ENCODE measurements at places on chromosomes 1 and 21.
A peak's percentile ranks its signal among the peaks of the same experiment; 100 is the strongest.

- no peak for DNase-seq
These were observed 11.7 kb downstream of the QSOX1 start for GRCh38 chr1:180166436-180166800.

GRCh38 chr1:205493241-205494085 lies 11.0 kb upstream of the CDK18 start:
- DNase-seq = peak; percentile 82

GRCh38 chr1:185073725-185074124 lies 28.4 kb downstream of the RNF2 start:
- DNase-seq = peak; percentile 58

- peak; percentile 5 for DNase-seq
These were observed 339.4 kb downstream of the BRINP3 start for GRCh38 chr1:190138266-190138665.

DNA sequence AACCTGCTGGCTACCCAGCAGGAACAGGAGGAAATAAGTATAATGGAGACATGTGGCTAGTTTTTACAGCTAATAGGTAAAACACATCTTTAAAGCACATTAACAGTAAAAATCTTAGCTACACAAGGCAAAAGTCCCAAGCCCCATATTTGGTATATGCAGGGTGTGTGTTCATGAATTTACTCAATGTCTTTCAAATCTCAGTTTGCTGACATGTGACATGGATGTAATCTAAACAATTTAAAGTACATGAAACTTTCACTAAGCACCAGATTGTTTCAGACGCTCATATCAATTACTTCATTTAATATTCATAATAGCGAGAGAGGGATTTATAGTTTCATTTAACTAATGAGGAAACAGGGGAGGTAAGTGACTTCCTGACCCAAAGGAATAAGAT lies 3.9 kb downstream of the TACSTD2 start:
- no peak for DNase-seq

DNA sequence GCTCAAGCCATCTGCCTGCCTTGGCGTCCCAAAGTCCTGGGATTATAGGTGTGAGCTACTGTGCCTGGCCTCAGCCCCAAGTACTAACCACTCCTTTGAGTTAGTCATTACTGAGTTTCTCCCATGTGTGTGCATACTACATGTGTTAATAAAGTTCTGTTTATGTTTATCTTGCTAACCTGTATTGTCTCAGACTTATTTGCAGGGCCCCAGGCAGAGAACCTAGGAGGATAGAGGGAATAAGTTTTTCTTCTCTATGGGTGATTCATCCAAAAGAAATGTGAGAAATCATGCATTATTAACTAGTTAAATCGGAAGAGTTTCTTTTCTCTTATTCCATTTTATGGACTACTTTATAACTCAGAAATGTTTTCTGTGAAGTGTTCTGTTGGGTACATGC lies 203.9 kb upstream of the CACYBP start:
- no peak for DNase-seq

GRCh38 chr1:93695411-93696005 lies 13.9 kb upstream of the BCAR3 start:
- no peak for DNase-seq

GRCh38 chr1:163275222-163275621 lies 46.5 kb upstream of the NUF2 start:
- no peak for DNase-seq

DNA sequence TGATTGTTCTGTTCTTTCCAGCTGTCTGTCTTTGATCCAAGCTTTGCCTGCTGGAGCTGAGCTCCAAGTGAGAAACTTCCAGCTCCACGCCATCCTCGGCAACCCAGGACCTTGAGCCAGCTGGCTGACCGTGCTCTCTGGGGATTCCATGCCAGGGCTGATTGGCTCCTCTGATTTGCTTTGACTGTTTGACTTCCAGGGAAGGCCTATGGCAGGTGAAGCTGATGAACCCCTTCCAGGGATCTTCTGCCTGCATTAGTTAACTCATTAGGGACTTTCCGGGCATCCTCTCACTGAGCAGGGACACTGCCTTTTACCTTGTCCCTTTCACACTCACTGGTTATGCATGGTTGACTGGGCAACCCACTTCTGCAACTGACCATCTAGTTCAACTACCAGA lies 406.1 kb downstream of the RPS6KC1 start:
- no peak for DNase-seq

GRCh38 chr1:41498804-41499203 lies 14.3 kb upstream of the EDN2 start:
- DNase-seq = no peak

DNA sequence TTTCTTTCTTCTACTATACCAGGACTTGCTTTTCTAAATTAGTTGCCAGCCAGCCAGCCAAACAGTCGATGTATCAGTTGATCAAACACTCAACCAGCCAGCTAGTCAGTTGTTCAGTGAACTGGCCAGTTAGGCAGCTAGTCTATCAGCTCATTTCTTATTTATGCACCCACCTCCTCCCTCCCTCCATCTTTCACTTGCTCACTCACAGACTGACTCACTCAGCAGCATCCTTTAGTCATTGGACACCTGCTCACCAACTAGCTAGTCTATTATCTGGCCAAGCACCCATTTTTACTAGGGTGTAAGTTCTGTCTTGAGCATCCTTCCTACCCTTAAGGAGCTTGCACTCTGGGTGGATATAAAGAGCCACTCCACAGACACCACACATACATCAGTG lies 5.9 kb upstream of the SPRR4 start:
- no peak for DNase-seq

DNA sequence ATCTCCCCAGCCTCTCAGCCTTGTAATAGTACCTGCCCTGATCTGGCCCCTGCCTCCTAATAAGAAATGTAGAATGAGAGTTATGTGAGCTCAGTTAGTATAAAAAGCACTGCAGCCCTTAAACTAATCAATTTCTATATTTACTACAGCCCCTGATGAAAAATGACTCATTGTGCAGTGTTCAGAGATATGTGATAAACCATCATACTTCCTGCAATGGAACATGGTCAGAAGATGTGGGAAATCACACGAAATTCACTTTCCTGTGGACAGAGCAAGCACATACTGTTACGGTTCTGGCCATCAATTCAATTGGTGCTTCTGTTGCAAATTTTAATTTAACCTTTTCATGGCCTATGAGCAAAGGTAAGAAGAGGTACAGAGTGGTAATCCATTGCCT lies 176.8 kb upstream of the PDE4B start:
- DNase-seq = no peak

DNA sequence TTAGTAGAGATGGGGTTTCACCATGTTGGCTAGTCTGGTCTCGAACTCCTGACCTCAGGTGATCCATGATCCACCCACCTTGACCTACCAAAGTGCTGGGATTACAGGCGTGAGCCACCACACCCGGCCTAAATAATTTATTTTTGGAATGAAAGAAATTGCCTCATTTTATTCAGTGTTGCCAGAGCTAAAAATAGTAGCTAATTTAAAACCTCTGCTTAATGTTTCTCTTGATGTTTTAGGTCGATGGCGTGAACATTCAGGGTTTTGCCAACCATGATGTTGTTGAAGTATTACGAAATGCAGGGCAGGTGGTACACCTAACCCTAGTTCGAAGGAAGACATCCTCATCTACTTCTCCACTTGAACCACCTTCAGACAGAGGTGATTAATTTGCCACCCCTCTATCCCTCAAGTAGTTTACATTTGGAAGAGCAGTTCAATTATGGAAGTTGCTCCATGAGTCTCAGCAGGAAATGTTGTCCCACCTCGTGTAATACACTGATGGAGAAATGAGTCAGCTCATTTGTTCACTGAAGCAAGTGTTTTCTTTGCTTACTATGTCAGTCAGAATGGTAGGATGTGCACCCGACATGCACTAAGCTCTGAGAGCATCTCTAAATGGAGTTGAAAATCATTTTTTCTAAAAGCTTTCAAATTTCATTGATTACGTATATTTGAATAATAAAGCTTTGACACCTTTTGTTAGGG lies 54.9 kb downstream of the PATJ start:
- no peak for DNase-seq

DNA sequence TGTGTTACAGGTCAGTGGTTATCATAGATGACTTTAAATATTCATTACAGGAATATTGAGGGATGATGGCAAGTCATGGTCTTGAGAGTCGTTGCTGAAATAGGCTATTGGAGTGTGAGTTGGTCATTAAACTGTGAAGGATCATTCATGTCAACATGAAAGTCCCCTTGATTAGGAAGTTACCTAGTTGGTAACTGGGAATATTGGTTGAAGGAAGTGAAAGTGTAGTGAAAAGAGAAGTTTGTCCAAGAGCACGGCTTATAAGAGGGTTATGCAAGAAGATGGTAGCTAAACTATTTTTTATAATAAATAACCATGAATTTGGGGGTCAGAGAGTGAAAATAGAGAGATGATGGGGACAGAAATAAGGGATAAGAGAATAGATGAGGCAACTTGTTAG lies 16.9 kb downstream of the CRB1 start:
- DNase-seq = no peak

DNA sequence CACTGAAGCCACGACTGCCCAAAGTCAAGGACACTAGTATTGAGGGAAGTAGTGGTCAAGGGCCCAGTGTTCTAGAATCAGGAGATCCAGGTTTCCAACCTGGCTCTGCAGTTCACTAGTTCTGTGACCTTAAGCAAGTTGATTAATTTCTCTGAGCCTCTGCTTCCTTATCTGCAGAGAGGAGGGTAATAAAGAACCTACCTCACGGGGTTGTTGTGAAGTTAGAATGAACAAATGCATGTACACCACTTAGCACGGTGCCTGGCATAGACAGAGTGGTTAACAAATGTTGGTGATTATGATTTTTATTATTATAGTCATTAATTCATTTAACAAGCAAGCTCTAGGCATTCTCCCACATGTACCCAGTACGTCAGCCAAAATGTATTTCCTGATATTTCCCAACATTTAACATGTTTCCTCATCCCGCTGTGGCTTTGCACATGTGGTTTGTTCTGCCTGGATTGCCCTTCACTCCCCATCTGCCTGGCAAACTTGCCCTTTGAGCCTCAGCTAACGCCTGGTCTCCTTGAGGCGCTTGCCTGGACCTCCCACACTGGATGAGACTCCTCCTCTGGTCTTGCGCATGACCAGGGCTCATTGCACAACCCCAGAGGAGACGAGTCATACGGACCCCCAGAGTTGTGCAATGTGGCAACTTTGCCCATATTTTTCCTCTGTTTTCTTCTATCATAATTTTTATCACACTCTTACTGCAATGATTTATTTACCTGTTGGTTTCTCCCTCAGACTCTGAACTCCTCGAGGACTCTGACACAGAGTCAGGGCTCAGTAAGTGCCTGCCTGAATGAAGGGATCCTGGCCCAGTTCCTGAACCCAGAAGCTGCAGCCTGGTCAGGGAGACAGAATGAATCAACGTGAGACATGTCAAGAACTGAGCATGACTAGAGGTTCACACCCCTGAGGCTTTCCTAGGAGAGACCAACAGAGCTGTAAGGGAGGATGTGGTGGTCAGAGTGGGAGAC lies 20.7 kb upstream of the MFSD2A start:
- peak; percentile 100 for DNase-seq

DNA sequence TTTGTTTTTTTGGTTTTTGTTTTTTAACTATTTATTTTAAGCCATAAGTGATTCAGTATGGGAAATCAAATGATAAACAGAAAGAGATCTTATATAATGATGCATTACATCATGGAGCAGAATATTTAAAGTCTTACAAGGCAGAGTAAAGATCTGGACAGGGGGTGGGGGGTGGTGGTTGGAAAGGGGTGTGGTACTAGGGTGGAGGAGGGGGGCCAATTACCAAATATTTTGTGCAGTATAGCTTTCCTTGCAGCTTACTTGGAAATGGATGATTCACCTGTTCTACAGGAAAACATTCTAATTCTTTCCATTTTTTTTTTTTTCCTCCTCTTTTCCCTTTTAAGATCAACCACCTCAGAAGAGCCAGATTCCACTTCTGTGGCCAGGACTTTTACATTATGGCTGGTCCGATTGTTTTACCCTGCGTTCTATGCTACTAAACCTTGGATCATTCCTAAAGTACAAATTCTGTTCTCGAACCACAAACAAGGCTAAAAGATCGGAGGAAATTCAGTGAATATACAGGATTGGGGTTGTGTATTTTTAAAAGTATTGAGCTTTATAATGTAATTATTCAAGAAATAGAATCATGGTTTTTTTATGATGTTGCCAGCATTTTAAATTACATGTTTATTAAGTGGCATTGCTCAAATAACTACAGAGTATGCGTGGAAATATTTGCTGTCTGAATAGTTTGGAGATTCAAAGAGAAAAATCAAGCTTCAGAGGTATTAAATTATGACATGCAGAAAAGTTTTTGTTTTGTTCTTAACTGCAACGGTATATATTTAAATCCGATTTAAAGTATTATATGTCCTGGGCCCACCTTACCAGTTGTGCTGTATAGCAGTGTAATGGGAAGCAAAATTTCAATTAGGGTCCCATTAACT lies 859.5 kb downstream of the USP25 start:
- DNase-seq = no peak

- DNase-seq = no peak
These were observed 664 bp downstream of the LRRC47 start for GRCh38 chr1:3795453-3796214.

DNA sequence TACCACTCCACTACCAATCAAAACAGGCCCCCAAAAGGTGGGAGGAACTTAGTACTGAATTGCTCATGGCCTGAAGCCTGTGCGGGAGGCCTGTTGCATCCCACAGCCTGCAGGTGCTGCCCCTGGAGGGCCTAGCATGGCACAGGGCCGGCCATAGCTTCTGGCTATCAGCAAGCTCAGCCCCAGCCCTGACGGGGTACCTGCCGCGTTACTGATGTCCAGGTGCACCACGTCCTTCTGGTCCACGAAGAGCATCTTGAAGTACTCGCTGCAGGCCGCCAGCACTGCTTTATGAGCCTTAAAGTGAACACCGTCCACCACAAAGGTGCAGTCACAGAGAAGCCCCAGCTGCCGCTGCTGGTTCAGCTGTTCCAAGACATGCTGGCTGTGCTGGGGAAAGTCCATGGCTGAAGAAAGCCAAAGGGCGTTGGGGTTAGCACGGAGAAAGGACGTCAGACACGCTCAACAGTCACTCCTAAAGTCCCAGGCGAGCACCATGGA lies 27.8 kb downstream of the ZBTB17 start:
- no peak for DNase-seq

- DNase-seq = no peak
These were observed 46.9 kb upstream of the POFUT2 start for GRCh38 chr21:45334591-45335081.

GRCh38 chr21:44549525-44550211 lies 1.6 kb downstream of the KRTAP10-2 start:
- DNase-seq = no peak

GRCh38 chr1:205458777-205459566 lies 3.1 kb upstream of the BLACAT1 start:
- DNase-seq = peak; percentile 65
